ENCODE measurements at places on chromosomes 11 and 22.
A peak's percentile ranks its signal among the peaks of the same experiment; 100 is the strongest.

GRCh38 chr22:46022881-46023512, 46.0 kb upstream of the WNT7B start:
- no peak for DNase-seq

DNA sequence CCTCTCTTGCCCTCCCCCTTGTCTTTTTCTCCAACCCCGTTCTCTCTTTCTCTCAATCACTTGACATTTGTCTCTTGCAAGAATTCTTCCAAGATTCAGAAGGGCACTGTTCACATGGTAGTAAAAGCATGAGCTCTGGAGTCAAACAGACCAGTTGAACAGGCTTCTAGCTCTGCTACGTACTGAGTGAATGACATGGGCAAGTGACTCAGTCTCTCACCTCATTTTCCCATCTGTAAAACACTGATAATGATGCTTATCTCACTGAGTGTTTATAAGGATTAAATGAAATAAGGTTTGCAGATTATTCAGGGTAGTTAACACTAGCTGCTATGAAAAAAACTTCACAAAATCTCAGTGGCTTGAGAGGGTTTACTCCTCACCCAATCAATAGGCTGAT, 5.9 kb upstream of the IL10RA start:
- DNase-seq = no peak

GRCh38 chr22:41596776-41597634, 7.4 kb upstream of the PMM1 start:
- peak; percentile 21 for DNase-seq

- DNase-seq = no peak
Observed at GRCh38 chr11:103920449-103920848, 116.0 kb upstream of the DDI1 start.

- DNase-seq = no peak
Observed at GRCh38 chr22:37571258-37571991, 8.5 kb downstream of the LGALS2 start.

- DNase-seq = no peak
Observed at GRCh38 chr11:134027671-134028070, 41.2 kb upstream of the JAM3 start.

DNA sequence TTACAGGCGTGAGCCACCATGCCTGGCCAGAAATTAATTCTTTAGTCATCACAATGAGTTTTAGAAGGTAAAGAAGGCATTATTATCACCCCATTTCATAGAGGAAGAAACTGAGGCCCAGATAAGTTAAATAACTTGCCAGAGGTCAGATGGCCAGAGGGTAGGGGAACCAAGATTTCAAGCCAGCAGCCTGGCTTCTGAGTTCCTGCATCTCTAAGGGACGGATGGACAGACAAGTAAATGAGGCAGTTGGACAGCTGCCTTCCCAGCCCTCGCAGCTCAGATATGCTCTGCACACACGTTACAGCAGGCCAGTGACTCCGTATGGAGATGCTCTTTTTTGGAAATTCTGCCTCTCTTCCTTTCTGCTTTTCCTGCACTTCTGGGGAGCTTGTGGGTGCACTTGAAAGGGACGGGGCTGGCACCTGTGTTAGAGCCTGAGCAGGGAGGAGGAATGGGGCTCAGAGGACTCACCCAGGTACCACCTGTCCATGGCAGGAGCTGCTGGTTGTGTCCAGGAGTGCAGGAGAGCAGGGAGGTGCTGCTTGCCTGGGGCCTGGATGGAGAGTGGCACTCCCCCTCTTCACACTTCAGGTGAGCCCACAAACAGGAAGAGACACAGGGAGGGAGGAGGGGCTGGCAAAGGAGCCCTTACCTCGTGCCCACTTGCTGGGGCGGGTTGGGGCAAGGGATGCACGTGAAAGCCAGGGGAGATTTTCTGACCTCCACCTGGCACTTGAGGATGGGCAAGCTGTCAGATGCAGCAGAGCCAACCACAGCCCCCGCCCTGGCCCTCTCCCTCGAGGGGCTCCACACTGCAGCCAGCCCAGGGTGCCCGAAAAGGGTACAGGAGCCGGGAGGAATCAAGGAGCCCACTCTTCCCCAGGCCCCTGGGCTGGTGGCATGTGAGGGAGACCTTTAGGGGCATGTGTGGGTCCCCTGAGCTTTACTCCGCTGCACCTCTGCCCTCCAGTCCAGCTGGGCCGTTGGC, 3.3 kb upstream of the FXYD2 start:
- no peak for DNase-seq

GRCh38 chr11:35362521-35362980, 56.8 kb downstream of the SLC1A2 start:
- DNase-seq = no peak

DNA sequence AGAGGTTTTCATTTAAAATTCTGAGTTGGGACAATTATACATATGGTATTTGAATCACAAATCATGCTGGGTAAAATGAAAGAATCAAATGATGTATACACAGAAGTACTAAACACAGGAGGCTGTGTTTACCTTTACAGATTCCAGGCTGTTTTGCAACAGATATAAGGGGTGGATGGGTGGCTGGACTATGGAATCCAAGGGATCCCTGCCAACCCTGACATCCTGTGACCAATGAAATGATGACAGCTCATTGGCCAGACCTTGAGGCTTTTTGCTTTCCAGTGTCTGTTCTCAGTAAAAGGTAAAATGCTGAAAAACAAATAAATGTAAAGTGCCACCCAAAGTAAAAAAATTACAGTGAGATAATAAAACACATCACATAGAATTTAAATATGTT, 3.3 kb upstream of the DDI1 start:
- no peak for DNase-seq

DNA sequence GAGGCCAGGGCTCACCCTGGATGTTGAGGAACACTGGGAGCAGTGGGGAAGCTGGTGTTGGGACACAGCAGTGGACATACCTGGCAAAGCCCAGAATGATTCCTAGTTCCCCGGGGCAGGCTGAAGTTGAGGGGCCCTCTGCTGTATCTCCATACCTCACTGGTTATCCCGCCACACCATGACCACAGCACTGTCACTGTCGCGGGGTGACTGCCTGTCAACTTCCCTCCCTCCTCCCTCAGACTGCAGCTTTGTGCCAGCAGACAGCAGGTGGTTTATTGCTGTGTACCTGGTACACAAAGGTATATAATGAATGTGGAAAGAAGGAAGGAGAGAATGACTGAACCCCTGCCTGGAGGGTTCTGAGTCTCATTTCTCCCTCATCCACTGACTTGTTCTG, 318.7 kb downstream of the TMEM135 start:
- DNase-seq = no peak

DNA sequence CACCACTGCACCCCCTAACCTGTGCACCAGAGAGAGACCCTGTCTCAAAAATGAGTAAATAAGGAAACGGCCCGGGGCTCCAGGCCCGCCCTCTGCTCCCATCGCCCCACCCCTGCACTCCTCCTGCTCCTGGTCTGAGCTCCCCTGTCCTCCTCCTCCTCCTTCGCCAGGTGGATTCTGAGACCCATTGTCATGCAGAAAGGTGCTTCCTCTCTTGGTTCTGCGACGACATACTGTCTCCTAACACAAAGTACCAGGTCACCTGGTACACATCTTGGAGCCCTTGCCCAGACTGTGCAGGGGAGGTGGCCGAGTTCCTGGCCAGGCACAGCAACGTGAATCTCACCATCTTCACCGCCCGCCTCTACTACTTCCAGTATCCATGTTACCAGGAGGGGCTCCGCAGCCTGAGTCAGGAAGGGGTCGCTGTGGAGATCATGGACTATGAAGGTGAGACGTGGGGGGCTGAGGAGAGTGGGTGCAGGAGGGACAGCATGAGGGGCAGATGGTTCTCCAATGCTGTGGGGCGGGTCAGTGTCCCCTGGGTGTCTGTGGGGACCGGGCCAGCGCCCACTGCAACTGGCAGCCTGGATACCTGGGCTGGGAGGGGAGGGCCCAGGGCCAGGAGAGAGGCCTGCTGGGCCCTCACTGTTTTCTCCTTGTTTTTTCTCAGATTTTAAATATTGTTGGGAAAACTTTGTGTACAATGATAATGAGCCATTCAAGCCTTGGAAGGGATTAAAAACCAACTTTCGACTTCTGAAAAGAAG, 3.1 kb upstream of the APOBEC3D start:
- DNase-seq = no peak

DNA sequence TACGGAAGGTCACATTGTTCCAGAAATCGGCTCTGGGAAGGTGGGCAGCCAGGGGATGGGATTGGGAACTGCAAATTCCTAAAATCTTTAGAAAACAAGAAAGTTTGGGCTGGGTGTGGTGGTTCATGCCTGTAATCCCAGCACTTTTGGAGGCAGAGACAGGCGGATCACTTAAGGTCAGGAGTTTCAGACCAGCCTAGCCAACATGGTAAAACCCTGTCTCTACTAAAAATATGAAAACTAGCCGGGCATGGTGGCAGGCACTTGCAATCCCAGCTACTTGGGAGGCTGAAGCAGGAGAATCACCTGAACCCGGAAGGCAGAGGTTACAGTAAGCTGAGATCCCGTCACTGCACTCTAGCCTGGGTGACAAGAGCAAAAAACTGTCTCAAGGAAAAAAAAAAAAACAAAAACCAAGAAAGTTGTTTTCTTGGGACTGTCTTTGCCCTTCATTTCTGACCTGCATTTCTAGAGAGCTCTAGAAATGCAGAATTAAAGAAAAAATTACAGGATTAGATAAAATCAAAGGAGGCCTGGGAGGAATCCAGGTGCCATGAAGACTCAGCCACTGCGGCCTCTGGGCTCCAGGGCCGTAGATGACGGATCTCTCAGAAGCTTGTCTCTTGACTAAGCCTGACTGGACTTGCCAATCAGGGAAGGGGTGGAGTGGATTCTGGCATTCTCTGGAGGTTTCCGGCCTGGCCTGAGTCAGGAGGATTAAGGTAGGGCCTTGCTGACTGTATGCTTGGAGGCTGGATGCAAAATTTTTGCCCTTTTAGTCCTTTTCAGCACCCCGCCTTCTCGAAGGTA, 5.3 kb upstream of the MALAT1 start:
- DNase-seq = no peak

DNA sequence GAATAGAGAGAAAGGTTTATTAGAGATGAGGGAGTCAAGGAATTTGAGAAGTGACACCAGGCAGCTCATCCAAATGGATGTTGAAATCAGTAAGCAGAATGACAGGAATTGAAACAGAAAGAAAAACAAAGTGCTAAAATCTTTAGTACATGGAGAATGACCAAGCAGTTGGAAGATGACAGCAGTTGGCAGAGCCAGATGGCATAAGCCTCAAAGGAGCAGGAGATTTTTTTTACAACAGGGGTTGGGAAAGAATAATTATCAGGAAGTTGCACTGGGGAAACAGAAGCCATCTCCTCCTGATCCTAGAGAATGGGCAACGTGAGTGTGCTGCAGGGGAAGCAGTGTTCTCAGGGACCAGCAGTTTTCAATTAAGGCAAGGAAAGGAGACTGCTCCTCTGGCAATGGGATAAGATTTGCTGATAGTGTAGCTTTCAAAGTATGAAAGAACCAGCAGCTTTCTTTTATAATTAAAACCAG, 28.9 kb downstream of the RAB39A start:
- DNase-seq = no peak

- DNase-seq = no peak
Observed at GRCh38 chr11:31643857-31644256, 134.3 kb downstream of the ELP4 start.

DNA sequence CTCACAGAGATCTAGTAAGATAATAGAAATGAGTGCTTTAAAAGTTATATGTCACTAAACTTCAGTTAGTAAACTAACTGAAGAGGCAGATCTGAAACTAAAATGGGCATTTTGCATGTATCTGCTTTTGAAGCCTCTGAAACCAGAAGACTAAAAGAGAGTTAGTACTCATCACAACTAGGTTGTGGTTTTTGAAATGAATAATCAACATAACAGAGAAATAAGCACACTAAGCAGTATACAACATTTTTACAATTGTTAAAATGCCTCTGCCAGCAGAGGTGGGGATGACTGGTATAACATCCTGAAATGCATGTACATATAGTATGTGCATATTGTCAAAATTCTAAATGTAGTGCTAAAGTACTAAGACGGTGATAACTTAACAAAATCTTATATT, 564.5 kb downstream of the DLG2 start:
- DNase-seq = no peak

DNA sequence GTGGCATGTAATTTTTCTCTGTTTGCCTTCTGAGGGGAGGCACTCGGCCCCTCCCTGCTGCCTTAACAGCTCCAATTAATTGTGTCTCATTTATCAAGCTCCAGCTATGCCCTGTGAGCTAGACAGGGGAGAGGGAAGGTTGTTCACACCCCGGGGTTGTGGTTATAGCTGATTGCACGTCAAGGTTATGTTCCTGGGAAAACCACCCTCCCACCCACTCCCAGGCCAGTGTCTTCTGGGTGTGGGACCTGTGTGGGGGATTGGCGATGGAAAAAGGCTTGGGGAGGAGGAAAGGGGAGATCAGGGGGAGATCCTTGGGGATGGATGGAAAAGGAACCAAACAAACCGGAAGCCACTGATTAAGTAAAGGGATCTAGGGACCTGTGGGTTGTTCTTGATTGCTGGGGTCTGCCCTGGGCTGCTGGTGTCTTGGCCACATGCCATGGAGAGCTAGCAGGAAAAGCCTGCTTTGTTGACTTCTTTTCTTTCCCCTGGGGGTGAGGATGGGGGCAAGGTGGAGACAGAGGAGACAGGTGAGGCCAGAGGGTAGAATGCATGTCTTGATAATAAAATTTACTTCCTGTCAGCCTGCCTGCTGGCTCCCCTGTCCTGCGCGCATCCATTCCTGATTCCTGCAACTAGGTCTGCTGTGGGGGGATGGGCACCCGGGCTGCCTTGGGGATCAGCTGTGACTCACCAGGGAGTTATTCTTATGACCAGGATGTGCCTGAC, 13.5 kb upstream of the SORL1-AS1 start:
- peak; percentile 29 for DNase-seq

- DNase-seq = no peak
Observed at GRCh38 chr11:3609416-3610265, 32.2 kb downstream of the ART5 start.

- DNase-seq = no peak
Observed at GRCh38 chr11:101474666-101475065, 109.1 kb downstream of the TRPC6 start.

DNA sequence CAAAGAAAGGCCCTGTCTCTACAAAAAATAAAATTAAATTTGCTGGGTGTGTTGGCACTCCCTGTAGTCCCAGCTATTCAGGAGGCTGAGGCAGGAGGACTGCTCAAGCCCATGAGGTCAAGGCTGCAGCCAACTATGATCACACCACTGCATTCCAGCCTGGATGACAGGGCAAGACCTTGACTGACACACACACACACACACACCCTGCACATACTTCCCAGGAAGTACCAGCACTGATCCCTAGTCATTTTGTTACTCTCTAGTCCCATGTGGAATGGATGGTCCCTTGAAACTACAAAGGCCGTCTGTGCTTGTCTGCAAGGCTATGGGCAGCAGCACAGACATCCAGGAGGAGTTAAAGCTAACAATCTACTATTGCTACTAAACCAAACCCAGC, 59.7 kb upstream of the CYP2D6 start:
- no peak for DNase-seq

- DNase-seq = no peak
Observed at GRCh38 chr11:30091737-30092136, 74.9 kb upstream of the KCNA4 start.

Measured in stimulated activated CD4-positive, alpha-beta T cell treated with anti-CD3 and anti-CD28 coated beads, Interleukin-12 subunit alpha, Interleukin-12 subunit beta, amount 100 ng/mL, for 4 hours (primary cell).